OCI-LY7 (cell line): ENCODE measurements at places on chromosomes 6 and 20.

DNA sequence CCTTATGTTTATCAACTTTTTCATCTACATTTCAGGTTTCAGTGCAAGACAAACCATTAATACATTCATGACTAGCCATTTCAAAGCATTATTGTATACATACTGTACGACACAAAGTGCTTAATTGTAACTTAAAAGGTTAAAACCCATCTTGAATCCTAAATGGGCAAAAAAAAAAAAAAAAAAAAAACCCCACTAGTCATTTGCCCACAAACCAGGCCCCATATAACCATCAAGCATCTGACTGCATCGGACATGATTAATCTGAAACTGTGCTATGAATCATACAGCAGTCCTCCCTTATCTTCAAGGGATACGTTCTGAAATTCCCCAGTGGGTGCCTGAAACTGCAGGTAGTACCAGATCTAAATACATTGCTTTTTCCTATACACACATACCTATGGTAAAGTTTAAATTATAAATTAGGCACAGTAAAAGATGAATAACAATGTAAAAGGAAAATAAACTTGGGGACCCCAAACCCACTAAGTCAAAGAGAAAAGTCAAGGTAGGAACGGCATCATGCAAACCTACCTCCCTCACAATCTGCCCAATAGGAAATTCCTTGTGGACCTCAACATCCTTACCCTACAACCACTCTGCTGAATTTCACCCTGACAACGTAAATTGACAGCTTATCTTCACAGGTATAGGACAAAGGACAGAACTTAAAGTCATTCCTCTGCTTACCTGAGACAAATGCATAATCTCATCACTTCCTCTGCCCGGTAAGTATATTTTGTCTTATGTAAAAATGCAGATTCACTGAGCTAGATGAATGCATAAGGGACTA, 14.3 kb downstream of the B4GALT5 start:
- DNase-seq, result no peak

GRCh38 chr6:28506807-28507475, 8.7 kb downstream of the GPX6 start:
- DNase-seq, result no peak

- no peak for DNase-seq
Measured at GRCh38 chr6:80446454-80447045, 340.1 kb downstream of the BCKDHB start.

DNA sequence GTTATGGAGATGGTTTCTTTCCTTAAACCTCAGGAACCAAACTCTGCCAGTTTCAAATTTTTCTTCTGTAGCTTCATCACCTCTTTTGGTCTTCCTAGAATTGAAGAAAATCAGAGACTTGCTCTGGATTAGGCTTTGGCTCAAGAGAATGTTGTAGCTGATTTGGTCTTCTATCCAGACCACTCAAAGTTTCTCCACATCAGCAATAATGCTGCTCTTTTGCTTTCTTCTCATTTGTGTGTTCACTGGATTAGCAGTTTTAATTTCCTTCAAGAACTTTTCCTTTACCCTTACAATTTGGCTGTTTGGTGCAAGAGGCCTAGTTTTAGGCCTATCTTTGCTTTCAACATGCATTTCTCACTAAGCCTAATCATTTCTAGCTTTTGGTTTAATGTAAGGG, 78.1 kb upstream of the PLCB4 start:
- DNase-seq, result no peak

- DNase-seq, result no peak
Measured at GRCh38 chr6:145306489-145306888, 428.8 kb downstream of the EPM2A start.

DNA sequence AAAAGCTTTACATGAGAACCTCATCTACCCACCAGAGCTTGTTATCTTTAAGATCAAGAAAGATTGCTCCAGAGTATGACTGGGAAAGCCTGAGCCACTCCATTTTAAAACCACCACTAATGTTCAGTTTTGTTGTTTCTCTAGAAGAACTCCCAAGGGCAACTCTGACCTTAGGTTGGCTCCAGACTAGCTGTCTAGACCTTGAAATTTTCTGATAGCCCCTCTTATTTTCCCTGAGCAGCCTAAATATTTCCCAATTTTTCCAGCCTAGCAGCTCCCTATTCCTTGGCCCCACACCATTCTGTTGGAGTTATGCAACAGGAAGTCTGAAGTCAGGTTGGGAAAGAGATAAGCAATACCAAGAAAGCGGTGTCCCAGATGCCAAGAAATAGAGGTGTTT, 84.6 kb upstream of the TCF21 start:
- DNase-seq, result no peak

DNA sequence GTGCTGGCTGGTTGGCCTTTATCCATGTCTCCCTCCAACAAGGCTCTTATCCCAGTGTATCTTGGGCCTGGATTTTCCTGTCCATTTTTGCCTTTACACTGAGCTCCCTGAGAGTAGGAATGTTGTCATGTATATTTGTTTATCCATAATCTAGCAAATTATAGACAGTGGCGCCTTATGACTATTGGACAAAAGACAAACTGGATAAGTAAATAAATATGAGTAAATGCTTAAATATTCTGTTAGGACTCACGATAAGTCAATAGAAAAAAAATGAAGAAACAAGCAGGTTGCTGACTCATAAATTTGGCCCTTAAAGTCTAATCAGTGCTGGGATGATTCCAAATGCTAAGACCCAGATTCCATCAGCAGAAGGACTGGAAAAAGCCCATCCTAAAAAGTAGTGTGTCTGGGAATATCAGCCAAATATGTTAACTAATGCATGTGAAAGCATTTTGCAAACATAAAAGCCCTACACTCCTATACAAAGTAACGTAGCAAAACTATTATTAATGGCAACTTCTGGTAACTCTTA, 55.0 kb upstream of the PCSK2 start:
- no peak for DNase-seq

- DNase-seq, result no peak
Measured at GRCh38 chr20:60691966-60692615, 560.0 kb upstream of the CDH4 start.
